A172 (cell line): ENCODE measurements at places on chromosomes 2 and 18.

DNA sequence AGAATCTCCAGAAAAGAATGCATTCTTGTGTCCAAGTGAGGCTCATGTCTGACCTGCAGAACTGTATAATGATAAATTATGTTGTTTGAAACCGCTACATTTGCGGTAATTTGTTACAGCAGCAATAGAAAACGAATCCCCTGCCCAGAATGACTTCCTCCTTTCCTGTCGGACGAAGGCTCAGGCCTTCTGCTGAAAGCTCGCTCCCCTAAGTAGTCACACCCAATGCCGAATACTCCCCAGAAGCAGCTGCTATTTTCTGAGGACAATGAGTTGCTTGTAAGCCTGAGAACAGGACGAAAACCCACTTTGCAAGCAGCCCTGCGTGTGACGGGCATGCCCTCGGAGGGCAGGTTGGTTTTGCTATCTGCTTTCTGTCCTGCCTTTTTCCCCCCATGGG is 27.7 kb upstream of the PTPN4 start:
- DNase-seq, result no peak

- no peak for DNase-seq
These were observed 62.0 kb downstream of the ANKRD44 start for GRCh38 chr2:197248623-197249022.

DNA sequence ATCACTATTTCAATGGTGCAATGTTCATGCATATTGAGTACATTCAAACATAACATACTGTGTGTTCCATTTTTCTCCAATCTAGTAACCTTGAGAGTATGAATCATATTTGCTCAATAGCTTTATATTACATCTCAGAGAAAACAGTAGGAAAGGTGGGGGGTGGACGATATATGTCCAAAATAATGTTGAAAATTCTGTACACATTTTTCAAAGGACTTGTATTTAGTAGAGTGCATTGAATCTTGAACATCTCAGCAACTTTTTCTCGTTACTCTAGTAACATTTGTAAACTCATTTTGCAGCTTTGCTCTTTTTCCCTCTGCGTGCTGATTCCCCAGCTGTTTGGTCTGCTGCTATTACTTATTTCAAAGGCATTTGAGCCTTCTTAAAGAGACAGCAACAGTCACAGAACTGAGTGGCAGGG is 1487.0 kb downstream of the LRP1B start:
- DNase-seq, result no peak

GRCh38 chr2:102660070-102660469 is 40.7 kb downstream of the SLC9A2 start:
- no peak for DNase-seq

DNA sequence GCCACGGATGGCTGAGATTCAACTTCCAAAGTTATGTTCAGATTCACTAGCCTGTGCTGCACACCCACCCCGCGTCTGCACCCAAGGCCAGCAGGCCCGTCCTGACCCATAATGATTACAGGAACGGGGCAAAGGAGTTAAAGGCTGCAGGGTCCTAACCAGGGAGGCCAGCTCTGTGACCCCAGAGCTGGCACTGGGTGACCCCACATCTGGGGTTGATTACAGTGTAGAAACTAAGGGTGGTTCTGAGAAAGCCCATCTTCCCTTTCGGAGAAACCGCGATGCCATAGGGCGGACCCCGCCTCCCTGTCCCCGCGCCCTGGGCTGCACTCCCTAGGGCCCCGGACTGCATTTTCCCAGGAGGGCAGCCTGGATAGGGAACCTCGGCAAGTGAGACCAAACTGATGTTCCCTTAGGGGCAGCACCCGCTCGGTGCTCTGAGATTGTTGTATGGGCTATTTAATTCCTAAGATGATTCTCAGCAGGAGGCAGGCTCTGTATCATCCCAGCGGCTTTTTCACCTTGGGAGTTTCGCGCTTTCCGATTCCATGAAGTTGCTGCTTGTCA is 2.2 kb upstream of the GPR148 start:
- DNase-seq, result no peak

DNA sequence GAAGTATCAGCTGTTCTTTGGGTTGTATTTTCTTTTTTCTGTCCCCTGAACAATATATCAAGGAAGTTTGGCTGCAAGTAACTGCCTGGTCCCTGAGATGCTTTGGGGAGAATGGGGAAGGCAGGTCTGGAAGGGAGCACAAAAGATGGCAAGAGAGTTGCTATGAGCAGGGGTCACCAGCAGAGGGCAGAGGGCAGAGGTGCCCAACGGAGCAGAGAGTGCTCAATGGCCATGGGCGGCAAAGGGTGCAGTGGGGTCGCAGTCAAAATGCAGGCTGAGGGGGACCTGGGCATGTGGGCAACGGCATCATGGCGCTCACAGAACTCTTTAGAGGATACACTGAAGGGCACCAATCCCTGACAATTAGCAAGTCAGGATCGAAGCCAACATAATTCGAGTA is 107.7 kb upstream of the ATP8B1 start:
- no peak for DNase-seq
